ENCODE measurements at places on chromosomes 2 and 18.
A peak's percentile ranks its signal among the peaks of the same experiment; 100 is the strongest.

DNA sequence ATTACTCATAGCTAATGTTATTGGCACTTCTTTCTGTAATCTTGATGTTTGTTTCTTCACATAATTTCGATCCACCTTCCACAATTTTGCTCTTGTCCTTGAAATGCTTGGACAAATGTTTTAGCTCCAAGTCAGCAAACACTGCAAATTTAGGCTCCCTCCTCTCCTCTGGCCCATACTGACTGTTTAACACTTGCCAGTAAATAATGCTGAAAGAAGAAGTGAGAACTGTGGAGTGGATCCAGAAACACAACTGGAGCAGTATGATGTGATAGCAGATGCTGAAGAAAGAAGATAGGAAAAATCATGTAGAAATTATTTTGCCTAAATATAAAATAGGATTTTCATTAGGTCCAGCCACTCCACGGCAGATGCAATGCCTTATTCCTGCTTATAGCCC is 415.0 kb upstream of the GYPC start:
- DNase-seq: no peak

GRCh38 chr18:76461148-76461547 is 33.9 kb downstream of the ZNF516 start:
- DNase-seq: no peak

DNA sequence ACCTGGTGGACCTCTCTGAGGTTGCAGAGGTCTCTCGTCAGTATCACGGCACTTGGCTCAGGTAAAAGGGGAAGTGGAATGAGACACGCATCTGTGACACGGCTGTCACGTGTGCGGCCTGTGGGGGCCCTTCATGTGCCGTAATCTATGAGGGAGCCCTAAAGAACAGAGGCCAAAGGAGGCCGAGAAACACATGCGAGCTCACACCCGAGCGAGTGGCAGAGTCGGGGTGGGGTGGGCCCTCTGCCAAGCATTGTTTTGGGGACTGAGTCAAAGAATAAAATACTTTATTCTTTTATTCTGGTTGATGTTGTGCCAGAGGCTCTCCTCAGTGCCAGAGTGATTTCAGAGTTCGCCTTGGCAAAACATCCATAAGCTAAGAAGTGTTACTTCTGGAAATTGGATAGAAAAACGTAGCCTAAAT is 43.3 kb downstream of the PLB1 start:
- no peak for DNase-seq

- no peak for DNase-seq
Measured at GRCh38 chr2:172039011-172039704, 39.4 kb downstream of the METAP1D start.

DNA sequence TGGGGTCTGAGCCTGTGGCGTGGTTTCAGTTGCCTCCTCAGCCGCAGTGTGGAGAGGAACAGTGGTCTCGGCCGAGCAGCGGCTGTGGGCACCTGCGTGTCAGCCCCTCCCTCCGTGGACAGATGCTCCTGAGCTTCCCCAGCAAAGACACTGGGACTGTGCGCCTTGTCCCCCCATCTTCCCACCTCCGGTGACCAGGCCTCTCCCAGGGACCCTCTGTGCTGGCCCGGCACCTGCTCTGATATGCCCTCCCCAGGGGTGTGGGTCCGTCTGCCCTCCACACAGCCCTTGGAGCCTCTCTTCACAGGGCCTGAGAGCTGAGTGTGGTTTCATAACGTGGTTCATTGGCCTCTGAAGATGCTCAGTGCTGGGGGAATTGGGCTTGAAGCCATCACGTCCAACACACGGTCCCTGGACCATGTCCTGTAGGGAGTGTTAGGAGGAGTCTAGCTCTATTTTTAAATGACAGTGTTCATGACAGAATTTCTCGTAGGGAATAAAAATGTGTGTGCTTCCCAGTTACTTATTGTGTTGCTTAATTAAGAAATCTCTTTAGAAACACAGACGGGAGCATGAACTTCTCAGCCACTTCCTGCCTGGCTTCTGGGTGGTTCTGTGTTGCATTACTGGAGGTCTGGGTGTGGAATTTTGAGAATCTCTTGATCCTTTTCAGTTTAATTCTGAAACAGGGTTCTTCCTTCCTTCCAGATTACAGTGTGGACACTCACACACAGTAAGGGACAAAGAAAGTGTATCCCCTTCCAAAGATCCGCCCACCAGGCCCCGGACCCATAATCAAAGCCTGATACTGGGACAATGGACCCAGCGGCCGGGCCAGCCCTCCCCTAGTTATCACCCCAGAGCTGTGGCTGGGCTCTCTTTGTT is 110.7 kb downstream of the NFATC1 start:
- no peak for DNase-seq

GRCh38 chr2:177783835-177784744 is 288.5 kb downstream of the PDE11A start:
- peak; percentile 17 for DNase-seq

- peak; percentile 16 for DNase-seq
Measured at GRCh38 chr2:21041943-21042707, 1.7 kb downstream of the APOB start.

DNA sequence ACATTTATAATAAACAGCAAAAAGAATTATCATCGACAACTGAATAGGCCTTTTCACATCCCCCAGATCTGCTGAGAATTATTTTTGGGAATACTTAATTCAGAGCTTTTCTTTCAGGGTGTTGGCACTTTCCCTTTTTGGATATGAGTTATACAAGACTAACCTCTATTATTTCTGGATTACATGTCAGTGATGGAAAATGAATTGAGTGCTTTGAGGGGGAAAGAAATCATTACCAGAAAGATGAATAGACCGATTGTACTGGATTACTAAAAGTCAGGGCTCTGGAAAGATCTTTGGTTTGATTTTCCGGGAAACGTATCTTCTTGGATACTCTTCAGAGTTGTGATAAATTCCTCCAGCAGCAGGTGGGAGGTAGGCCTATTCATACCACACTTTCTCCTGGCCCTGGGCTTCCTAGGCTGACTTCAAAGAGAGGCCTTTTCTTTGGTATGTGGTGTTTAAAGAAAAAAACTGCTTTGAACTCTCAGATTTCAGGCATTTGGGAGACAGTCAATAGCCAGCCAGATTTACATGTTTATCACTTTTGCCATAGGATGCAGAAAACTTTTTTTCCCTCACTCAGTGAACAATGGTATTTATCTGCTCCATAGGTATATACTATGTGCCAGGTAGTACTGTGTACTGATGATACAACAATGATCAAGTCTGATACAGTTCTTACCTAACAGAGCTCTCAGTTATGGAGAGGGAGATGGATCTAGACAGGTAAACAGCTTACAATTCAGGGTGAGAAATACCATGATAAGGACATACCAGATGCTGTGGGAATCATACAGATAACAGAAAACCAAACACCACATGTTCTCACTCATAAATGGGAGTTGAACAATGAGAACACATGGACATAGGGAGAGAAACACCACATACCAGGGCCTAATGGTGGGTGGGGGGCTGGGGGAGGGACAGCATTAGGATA is 63.3 kb upstream of the ACTR3 start:
- DNase-seq: no peak

GRCh38 chr18:11859282-11859830 is 8.1 kb downstream of the CHMP1B start:
- peak; percentile 32 for DNase-seq

DNA sequence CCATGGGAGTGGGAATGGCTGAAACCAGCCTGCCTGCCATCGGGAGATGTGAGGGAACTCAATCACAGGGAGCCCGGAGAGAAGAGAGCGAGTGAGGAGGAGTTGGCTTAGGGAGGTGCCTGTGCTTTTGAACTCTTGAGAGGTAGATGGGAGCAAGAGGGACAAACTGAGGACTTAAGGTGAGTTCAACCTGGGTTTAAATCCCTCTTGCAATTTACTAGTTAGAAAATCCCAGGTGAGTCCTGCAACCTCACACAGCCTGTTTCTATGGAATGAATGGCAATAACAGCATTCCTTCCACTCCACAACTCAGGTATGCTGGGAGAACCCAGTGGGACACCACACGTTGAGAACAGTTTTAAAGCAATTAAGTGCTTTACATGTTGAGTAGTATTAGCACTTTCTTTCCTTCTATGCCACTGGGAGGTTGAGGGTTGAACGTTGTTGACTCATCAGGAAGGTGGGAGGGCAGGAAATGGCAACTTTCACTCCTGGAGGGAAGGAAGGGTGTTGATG is 57.3 kb downstream of the VIT start:
- peak; percentile 51 for DNase-seq

GRCh38 chr2:149004836-149005235 is 33.7 kb upstream of the LYPD6B start:
- peak; percentile 58 for DNase-seq

DNA sequence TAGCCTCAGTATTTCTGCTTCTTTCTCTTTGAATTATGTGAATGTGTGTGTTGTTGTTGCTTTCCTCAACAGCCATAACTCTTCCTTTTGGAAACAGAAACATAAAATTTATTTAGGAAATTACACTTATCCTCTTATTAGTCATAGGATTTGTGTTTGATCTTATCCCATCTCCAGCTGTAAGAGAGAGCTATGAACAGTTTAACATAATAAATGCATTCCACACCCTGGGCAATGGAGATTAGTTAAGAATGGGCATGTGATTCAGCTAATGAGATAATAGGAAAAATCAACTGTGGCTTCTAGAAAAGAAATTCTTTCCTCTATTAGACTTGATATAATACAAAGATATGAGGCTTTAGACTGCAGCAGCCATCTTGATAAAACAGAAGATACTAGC is 55.0 kb downstream of the SCN7A start:
- no peak for DNase-seq

DNA sequence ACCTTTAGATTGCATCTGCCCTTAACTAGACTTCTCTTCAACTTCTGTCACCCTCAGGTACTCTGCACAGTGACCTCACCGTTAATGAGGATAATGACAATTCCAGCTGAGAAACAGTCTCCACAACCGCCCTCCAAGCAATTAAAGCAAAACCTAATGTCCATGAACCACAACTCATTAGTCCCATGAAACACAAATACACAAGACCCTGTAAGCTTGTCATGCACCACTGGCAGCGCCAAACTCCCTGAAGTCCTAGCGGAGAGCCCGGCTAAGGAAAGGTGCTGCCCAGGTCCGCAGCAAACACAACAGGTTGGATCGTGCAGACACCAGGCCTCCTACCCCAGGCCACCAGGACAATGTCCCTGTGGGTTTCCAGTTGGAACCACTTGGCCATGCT is 7.4 kb downstream of the SMAD7 start:
- DNase-seq: no peak

- no peak for DNase-seq
Measured at GRCh38 chr2:77101796-77102452, 420.3 kb downstream of the LRRTM4 start.

DNA sequence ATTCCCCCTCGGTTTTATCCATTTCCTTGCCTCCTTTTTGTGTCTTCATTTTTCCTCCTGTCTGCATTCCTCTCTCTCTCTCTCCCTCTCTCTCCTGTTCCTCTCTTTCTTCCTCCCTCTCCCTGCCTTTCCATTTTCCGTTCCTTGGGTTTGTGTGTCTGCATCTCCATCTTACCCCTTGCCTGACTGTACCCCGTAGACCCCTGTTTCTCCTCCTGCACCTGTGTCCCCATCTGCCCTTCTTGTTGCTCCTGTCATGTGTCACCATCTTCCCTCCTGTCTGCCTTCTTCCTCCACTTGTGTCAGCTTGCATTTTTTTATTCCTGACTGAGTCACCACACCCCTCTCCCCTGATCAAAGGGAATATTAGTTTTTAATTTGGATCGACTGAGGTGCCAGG is 1.8 kb downstream of the CDK5R2 start:
- no peak for DNase-seq

- peak; percentile 88 for DNase-seq
Measured at GRCh38 chr2:99662761-99663341, 173.0 kb upstream of the REV1 start.

- DNase-seq: no peak
Measured at GRCh38 chr2:44237221-44237620, 38.1 kb upstream of the SLC3A1 start.

DNA sequence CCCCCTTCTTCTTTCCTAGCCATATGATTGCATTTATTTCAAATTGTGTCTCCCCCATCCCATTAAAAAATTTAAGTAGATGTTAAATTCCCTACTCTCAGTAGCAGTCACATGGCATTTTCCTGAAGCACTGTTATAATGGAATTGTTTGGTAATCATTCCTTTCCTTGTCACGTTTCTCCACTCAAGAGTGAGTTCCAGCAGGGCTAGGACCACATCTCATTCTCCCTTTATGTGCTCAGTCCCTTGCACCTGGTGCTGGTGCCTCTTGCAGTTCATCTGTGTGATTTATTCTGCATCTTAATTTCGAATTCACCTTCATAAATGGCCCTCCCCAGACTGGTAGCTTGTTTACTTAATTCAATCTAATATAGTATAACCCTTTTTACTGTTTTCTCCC is 70.3 kb upstream of the NOSTRIN start:
- no peak for DNase-seq

- no peak for DNase-seq
Measured at GRCh38 chr2:55159037-55159651, 72.9 kb downstream of the CLHC1 start.

GRCh38 chr2:104563398-104563996 is 290.4 kb upstream of the POU3F3 start:
- DNase-seq: peak; percentile 56

DNA sequence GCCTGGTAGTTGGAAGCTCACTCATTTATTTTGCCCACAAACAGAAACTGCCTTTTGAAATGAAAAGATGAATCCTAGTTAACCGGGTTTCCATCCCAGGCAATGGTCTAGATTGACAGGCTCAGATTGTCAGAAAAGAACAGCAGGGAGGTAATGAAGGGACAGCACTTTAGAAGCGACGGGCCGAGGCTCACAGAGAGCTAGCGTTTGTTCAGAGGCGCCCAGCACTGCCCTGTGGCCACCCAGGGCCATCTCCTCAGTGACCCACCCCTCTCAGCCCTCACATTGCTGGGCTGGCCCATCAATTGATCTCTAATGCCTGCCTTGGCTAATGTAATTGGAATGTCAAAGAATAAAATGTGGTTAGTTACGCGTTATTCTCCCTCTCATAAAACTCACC is 304.8 kb downstream of the CDCA7 start:
- peak; percentile 27 for DNase-seq

DNA sequence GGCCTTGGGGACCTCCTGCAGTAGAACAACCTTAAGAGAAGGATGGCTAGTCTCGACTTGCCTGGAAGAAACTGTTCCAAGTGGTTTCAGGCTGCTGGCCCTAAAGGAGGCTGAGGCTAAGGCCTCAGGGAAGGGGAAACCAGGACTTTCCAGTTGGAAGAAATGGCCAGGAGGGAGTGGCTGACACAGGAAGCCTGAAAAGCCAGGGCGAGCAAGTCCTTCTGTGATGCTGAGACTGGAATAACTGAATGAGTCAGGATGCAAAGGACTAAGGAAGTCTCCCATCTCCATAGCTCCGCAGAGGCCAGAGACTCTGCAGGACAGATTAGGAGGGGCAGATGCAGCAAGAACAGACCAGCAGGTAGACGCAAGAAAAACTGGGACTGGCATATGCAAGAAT is 7.4 kb downstream of the HTRA2 start:
- DNase-seq: no peak

- no peak for DNase-seq
Measured at GRCh38 chr2:28972778-28973335, 8.2 kb upstream of the TOGARAM2 start.

GRCh38 chr2:84841577-84841976 is 39.3 kb downstream of the TRABD2A start:
- no peak for DNase-seq

- DNase-seq: no peak
Measured at GRCh38 chr2:46534589-46534988, 55.2 kb downstream of the TMEM247 start.
